ENCODE measurements at places on chromosomes 16 and 17.

DNA sequence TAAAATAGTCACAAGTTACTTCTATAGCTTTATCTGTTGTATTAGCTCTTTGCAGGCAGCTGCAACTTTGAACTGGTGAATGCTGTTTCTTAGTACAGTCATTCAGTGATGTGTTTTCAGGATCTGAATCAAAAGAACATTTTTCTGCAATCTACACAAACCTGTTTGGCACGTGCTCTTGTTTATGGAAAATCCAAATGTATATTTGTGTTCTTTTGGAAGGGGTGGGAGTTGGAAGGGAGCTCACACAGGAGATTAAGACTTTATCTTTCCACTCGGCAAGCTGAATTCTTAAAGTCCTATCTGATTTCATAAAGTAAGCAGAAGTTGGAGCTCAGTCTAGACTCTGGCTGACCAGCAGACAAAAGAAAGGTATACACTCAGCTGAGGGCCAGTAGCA is 300.2 kb downstream of the MAP2K6 start:
- no peak for DNase-seq

DNA sequence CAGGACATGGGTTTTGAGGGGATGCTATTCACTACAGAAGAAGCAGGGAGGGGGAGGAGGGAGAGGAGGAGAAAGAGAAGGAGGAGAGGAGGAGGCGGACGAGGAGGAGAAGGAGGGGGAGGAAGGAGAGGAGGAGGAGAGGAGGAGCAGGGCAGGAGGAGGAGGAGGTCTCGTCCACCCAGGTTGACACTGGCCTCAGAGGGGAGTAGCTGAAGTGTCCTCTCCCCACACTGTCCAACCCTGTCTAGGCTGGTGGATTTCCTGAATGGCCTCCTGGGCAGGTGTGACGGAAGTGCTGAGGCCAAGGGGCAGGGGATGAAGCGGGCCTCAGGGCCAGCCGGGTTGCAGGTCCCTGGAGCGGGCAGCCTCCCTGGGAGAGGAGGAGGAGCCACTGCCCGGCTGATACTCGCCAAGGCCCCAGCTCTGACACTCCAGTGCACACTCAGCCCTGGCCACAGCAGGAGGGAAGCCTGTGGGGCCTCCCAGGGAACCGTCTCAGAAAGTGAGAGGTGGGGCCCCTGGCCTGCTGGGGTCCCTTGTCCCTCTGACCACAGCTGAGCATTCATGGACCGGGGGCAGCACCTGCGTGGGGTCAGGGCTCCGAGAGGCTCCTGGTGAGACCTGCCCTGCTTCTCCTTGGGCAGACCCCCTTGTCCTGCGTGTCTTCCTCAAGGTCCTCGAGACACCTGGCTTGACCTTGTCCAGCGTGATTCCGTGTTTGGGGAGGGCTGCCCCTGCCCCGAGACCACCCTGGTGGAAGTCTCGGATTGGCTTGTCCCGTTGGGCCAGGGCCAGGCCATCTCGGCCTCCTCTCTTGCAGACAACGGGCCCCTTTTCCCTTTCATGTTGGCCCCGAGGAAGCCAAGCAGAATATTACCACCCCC is 200.6 kb upstream of the CIBAR2 start:
- no peak for DNase-seq

- DNase-seq = peak; percentile 11
These were observed 201.2 kb downstream of the UTP18 start for GRCh38 chr17:51461578-51462004.

DNA sequence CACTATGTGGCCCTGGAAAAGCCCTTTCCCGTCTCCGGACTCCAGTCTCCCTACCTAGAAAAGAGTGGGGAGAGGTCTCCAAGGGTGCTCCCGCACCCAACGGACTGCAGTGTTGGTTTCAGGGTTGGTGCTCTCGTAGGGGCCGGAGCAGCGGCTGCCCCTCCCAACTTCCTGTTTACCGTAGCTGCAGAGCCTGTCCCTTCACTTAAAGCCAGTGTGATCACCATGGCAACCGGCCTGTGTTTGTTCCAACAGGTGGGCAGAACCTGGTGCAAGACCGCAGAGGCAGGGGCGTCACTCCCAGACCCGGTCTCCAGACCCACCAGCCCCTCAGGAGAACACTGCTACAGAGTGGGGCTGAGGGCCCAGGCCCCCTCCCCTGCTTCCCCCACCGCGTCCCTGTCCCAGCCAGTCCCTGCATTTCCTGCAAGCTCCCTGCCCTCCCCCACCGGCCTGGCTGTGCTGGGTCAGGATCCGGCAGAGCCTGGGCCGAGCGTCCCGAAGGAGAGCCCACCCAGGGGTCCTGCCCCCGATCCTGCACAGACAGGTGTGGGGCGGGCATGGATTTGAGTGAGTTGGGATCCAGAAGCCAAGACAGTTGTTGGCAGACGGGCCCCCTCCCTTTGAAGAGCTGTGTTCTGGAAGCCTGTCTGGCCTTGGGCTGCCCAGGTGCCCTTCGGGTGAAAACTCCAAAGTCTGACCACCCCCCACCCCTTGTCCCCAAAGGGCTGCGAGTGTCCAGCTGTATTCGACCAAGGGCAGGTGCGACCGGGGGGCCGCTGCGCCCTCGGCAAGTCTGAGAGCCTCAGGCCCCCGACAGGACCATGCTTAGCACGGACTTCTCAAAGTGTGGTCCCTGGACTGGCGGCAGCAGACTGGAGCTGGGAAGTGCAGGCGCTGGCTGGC is 1.5 kb upstream of the BAIAP3 start:
- no peak for DNase-seq

- DNase-seq = no peak
These were observed 34.6 kb downstream of the KANSL1 start for GRCh38 chr17:46158323-46159296.

DNA sequence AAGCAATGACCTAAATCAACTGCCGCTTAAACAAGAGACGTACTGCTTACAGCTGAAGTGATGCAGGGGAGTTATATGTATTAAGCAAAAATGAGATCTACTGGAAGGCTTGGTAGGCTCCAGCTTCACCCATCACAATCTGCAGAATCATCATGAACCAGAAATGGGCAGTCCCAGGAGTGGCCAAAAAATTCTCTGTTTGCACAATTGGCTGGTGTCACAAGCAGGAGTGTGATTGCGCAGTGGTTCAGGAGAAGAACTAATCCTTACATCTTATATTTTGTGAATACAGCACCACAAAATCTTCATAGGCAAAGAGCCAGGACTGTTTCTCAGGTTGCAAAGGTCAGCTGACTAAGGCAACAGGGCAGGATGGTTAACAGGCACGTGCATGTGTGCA is 75.9 kb downstream of the CES1 start:
- no peak for DNase-seq

GRCh38 chr17:80389011-80389995 is 25.7 kb upstream of the ENDOV start:
- no peak for DNase-seq

DNA sequence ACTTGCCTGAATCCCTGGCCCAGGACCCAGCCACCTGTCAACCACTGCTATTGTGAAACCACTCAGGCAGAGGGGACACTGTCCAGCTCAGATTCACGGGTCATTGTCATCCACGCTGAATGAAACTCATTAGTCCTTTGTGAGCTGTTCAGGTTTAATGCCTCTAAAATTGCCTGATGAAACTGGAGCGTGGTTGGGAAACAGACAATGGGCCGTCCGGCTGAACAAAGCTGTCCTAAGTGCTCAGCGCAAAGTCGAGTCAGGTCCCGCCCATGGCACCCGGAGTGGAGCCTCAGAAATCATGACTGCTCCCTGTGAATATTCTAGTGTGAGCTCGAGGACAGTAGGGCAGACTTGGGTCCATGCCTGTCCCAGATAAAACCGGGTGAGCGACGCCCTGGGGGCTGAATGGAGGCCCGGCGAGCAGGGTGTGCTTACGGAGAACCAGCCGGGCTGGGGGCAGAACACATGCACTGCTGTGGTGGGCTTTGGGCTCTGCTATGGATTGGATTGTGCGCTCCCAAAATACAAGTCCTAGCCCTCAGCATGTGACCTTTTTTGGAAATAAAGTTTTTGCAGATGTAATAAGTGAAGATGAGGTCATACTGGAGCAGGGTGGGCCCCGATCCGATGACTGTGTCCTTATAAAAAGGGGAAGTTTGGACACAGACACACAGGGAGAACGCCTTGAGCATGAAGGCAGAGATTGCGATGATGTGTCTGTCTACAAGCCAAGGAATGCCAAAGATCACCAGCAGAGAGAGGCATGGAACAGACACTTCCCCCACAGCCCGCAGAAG is 12.9 kb upstream of the CMIP start:
- no peak for DNase-seq

DNA sequence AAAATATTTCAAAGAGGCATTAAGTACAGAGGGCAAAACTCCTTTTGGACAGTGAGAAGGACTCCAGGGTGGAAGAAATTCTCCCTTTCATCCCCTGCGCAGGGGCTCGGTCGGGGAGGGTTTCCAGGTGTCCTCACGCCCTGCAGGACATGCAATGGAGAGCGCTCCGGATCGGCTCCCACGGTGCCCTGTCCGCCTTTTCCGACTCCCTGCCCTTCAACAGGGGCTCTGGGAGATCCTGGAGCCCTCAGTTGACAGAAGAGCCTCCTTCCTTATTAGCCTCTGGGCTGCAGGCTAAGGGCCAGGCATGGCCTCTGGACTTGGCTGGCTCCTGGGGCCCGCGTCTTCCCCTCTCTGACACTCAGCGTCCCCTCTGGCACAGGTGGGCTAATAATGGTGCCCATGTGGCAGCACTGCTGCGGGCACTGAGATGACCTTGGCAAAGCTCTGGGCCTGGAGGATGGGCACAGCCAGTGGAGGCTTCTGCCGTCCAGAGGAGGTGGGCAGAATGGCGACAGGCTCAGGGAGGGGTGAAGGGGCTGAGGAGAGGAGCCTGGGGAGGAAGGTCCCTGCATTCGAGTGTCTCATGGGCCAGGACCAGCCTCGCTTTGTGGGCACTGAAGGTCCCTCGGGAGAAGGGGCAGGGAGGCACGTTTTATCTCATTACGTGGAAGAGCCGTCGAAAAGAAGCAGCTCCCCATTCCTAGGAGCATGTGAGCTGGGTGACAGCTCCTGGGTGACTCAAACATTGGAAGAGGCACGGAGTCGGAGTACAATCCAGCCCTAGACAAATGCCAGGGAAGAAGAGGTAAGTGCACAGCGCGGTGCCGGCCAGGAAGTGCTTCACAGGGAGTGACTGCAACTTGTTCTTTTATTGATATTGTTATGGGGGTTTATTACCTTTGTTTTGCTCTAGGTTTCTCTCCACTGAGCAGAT is 161.7 kb downstream of the IRF8 start:
- DNase-seq = no peak

DNA sequence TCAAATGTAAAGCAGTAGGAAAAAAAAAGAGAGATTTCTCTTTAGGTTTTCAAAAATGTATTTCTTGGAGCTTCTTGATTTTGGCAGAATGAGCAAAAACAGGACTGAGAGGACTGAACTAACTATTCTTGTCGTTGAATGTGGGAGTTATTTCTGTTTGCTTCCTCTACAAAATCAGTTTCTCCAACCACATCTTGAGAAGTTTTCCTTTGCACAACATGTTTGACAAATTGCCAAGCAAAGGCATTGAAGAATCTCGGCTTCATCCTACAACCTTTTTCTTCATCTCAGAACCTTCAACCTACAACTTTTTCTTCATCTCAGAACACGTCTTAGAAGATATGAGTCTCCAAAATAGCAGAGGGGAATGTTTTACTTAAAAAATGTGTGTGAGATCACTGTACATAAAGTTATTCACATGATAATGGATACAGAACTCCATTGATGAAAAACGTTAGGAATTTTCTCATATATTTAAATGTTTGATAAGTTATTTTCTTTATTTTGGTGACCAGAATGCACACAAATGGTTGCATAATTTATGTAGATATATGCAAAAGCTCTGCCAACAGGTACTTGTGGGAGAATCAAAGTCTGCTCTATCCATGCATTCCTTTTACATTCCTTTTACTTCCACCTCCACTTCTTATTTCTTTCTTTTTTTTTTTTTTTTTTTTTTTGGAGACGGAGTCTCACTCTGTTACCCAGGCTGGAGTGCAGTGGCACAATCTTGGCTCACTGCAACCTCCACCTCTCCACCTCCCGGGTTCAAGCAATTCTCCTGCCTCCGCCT is 370.0 kb downstream of the KCNJ2 start:
- no peak for DNase-seq

DNA sequence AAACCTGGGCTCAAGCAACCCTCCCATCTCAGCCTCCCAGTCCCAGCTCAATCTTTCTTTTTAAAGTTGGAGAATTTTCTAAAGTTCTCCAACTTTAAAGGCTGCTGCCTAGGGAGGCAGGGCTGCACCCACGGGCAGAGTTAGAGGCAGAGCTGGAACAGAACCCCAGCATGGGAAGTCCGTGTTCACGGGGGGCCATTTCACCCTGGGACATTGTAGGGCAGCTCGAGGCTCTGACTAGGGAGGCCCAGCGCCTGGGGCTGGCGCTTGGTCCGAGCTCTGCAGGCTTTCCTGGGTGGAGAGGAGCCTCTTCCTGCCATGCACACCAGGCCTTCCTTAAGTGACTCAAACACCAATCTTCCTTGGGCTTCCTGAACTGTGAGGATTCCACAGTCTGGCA is 70.2 kb downstream of the CYLD start:
- DNase-seq = no peak

DNA sequence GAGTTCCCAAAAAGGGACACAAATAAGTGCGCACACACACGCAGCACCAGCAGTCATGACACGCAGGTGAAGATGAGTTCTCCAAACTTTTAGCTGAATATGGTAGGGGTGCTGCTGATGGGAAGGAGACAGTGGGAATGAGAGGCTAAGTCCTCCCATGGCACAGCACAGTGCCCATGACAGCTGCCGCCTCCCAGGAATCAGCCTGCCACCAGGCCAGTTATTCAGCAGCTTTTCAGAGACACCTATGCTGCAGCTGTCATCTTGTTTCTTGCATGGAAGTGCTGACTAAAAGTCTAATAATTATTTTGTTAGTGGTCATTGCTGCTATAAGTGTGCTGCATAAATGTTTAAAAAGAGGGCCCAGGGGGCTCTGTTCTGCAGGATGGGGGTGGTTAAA is 12.2 kb downstream of the WFIKKN2 start:
- DNase-seq = no peak

- peak; percentile 6 for DNase-seq
These were observed 698 bp downstream of the UBE2G1 start for GRCh38 chr17:4365628-4366326.

- no peak for DNase-seq
These were observed 410.5 kb downstream of the WWOX start for GRCh38 chr16:78509965-78510364.

DNA sequence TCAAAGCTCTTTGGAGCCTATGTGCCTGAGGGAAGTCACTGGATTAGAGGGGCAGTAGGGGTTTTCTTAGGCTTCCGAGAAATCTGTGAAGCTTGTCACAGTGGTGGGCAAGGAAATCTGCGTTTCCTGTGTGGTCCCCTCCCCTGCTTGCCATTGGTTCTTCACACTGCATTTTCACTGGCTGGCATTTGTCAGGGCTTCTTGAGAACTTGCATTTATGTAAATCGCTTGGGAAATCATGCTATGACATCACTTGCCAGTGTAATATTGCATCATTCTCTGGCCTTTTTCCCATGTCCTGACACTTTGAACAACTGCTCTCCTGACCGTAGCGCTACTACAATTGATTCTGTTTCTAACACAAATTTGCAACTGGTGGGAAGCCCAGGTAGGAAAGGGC is 1.8 kb downstream of the CACNG3 start:
- no peak for DNase-seq

DNA sequence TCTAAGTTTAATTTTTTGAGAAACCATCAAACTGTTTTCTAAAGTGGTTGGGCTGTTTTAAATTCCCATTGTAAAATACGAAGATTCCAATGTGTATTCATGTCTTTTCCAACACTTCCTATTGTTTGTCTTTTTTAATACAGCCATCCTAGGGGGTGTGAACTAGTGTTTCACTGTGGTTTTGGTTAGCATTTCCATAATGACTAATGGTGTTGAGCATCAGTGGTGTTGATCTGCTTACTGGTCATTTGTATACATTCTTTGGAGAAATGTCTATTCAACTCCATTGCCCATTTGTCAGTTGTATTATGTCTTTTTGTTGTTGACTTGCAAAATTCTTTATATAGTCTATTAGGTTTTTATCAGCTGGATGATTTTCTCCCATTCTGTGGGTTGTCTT is 239.2 kb upstream of the AXIN2 start:
- no peak for DNase-seq
